ENCODE measurements at places on chromosomes 1 and 21.

- DNase-seq, result no peak
These were observed 163.4 kb upstream of the USP24 start for GRCh38 chr1:55378582-55378981.

- no peak for DNase-seq
These were observed 32.8 kb upstream of the PTPRC start for GRCh38 chr1:198606020-198606438.

- DNase-seq, result no peak
These were observed 8.0 kb downstream of the SMCP start for GRCh38 chr1:152886085-152886484.

DNA sequence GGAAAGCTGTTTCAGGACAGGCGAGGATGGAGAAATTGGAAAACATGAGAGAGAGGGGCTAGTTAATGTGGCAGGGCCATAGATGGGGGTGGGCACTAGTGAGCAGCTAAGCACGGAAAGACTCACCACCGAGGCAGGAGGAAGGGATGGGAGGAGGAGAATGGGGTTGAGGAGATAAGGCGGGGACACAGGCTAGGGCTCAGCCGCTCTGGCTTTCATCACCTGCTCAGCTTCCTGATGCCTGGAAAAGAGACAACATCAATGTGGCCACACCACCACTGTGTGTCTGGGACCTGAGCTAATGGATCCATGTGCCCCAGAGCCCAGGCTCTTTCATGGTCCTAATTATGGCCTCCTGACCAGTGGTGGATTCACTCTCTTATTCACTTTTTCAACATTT is 27.6 kb downstream of the PMVK start:
- DNase-seq, result no peak

Data from stimulated activated CD8-positive, alpha-beta memory T cell treated with anti-CD3 and anti-CD28 coated beads, Interleukin-7, amount 100 ng/mL, for 1 hour (primary cell).